ENCODE measurements at places on chromosomes 1 and 21.
A peak's percentile ranks its signal among the peaks of the same experiment; 100 is the strongest.

GRCh38 chr1:170460001-170460400 lies 72.0 kb upstream of the GORAB start:
- no peak for DNase-seq

GRCh38 chr1:200034761-200035396 lies 7.4 kb downstream of the NR5A2 start:
- DNase-seq: no peak

GRCh38 chr21:22711636-22712035 lies 1713.4 kb downstream of the NCAM2 start:
- no peak for DNase-seq

GRCh38 chr1:177591155-177591554 lies 378.7 kb downstream of the SEC16B start:
- no peak for DNase-seq

- no peak for DNase-seq
Measured at GRCh38 chr21:41008974-41009373, 159.0 kb upstream of the BACE2 start.

DNA sequence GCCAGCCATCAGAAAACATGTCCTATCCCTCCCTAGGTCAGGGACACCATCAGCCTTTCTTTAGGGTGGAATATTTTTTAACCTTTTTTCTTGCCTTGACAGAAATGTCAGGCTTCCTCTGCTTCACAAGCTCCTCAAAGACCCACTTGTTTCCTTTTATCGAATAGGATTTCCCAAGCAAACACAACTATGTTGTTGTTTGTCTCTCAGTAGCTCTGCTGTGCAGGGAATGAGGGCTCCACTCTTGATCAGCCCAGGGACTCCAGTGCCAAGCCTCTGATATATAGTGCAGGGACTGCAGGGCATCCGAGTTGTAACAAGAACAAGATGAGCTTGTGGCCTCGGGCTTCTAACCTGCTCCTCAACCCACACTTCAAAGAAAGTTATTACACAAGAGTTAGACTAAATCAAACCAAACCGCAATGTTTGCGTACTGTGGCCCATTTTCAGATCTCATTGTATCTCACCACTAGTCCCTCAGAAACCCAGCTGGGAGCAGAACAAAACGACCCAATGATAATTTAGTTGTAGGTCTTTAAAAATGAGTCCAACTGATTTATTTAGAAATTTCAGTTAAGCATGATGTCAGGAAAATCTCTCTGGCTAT lies 108.1 kb downstream of the ATG4C start:
- no peak for DNase-seq

DNA sequence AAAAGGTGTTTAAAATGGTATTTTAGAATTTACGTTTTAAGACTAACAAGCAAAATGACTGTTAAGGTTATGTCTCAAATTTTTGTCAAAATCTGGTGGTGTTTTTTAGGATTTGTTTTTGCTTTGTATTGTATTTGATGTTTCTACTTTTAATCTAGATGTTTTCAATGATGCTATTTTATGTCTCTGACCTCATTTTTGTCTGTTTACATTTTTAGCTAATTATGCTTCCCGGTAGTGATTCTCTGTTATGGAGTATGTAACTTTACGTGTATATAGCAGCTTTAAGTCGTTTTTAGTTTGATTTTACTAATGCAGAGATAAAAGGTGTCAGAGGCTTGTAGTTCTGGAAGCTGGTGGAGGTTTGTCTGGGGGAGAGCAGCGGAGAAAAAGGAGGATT lies 71.8 kb downstream of the PRDM2 start:
- DNase-seq: no peak

- DNase-seq: peak; percentile 79
Measured at GRCh38 chr1:201506557-201507359, at the start of gene CSRP1. Gene CSRP1 (minus strand): TSS chr1:201507123. CDS start chr1:201496303, 10,820 bp downstream.

DNA sequence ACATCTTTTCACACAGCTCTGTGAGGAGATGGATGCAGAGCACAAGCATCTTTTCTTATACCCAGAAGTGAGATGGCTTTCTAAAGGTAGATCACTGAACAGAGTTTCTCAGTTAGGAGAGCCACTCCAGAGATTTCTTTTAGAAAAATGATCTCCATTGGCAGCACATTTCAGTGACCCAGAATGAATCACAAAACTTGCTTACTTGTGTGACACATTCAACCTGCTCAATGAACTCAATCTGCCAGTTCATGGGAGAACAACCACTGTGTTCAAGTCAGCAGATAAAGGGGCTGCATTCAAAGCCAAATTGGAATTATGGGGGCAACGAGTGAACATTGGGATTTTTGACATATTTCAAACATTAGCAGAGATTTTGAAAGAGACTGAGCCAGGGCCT lies 78.3 kb downstream of the UCHL5 start:
- no peak for DNase-seq

DNA sequence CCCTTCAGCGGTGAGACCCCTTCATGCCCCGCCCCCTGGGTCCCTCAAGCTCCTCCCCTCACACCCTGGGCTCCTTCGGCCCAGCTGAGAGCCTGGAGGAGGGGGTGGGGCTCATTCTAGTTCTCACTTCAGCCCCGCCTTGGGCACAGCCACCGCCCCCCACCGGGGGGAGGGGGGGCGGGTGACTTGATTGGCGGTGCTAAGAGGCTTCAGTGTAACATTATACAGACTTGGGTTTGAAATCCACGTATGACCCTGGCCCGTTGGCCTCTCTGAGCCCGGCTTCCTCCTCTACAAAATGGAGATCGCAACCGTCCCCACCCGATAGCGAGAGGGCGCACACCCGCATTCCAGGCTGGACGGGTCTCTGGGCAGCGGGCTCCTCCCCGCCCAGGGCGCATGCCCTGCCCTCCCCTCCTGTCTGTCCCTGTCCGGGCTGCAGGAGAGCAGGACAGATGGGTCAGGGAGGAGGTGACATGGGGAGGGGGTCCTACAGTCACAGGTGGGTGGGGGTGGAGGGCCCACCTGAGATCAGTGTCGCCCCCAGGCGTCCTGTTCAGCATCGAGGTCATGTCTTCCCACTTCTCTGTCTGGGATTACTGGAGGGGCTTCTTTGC lies 5.1 kb downstream of the CLCNKB start:
- no peak for DNase-seq

- DNase-seq: no peak
Measured at GRCh38 chr21:34276711-34277425, 86.9 kb upstream of the KCNE2 start.

GRCh38 chr1:48203287-48203900 lies 19.1 kb upstream of the SLC5A9 start:
- no peak for DNase-seq

DNA sequence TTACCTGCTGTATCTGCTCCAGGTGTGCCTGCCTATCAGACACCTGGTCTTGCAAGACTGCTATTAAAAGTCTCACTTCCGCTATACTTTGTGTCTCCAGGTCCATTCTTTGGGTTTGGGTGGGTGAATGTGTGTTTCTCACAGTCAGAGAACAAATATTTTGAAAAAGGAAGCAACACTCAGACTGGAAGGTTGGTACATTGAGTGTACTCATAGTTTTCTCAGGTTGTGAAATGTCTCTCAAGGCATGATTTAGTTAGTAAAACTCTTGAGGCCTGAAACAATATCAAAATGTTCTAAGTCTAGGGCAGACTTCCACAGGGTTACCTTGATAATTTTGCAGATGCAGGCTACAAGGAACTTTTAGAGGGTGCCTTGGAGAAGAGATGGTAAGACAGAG lies 429.9 kb upstream of the ZRANB2 start:
- no peak for DNase-seq

All from caudate nucleus (tissue), 63 donors.